Thymus (tissue), 14 donors: ENCODE measurements at places on chromosomes 2 and 18. TPM values are rescaled to one million over a fixed set of nuclear protein-coding genes. Genes with fewer than 3 reads are reported as not detected.

GRCh38 chr18:73674125-73674865, 473.3 kb downstream of the FBXO15 start:
- no peak overlapping the region for H3K4me3 ChIP-seq
- no peaks in the 10 kb centered on the region for H3K27me3 ChIP-seq
- H3K27ac ChIP-seq, result no peak overlapping the region
- no peaks in the 10 kb centered on the region for H3K4me1 ChIP-seq
- no peak for DNase-seq
- no peaks in the 10 kb centered on the region for H3K36me3 ChIP-seq

GRCh38 chr2:237731663-237732062, 66.9 kb upstream of the RBM44 start:
- H3K4me3 ChIP-seq, result no peak overlapping the region
- peaks cover 9% of the 10 kb centered on the region for H3K36me3 ChIP-seq
- no peaks in the 10 kb centered on the region for H3K27me3 ChIP-seq

Gene LIMS2
- total RNA-seq, result 8.7 TPM

GRCh38 chr2:44291281-44292248, 16.3 kb downstream of the SLC3A1 start:
- H3K27me3 ChIP-seq, result no peaks in the 10 kb centered on the region
- H3K4me1 ChIP-seq, result no peaks in the 10 kb centered on the region
- no peak overlapping the region for H3K27ac ChIP-seq
- no peaks in the 10 kb centered on the region for H3K36me3 ChIP-seq
- H3K4me3 ChIP-seq, result no peak overlapping the region

Gene COMMD1
- 39.9 TPM for total RNA-seq
